ENCODE measurements at places on chromosomes 5 and 9.

DNA sequence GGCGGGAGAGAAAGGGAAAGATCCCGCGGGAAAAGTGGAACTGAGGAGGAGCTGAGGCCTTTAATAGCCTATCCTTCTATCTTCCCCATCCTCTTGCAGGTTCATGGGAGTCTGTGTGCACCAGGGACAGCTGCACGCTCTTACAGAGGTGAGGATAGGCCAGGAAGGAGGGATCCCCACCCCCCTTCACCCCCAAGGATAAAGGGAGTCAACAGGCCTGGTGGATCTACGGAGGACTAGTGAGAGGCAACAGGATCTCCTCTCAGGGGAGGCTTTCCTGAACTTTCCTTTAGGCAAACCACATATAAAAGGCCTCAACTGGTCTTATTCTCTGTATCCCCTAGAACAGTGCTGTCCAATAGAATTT, 1.1 kb downstream of the TESK1 start:
- no peak for DNase-seq

DNA sequence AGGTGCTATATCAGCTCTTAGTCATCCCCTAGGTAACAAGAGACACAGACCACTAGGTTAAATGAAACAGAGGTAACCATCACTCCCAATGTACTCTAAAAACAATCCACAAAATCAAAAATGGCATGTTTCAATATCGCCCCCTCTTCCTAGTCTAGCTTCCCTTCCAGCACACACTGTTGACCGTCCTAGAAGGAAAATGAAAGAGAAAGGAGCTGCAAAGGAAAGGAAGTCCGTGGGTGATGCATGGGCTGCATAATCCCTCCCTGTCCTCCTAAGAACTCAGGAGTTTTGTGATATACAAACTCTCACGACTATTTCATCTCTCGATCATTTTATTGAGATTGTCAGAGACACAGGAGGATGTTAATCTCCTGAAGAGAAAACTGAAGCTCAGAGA, 101.6 kb downstream of the RFK start:
- DNase-seq: no peak

GRCh38 chr5:122267185-122267584, 44.9 kb upstream of the SNCAIP start:
- DNase-seq: no peak

DNA sequence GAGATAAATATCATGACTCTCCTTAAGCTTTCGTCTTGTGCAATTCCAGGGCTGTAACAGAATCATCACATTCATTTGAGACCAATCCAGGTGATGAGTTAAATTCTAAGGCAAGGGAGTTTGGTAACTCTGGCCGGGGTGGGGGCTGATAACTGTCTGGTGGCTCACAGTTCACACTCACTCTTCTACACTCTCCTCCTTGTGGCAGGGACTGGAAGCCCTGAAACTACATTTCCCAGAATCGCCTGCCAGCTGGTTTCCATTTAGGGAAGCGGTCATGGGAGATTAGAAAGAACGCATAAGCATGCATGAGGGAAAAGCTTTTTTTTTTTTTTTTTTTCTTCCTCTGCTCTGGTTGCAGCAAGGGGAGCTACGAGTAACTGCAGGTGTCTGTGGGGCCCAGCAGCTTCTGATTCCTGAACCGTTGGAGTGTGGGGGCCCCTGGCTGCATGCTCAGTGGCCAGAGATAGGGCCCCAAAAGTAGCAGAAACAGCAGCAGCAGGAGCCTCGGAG, 154.8 kb upstream of the TBC1D2 start:
- no peak for DNase-seq

GRCh38 chr9:91433180-91433579, 9.5 kb upstream of the NFIL3 start:
- no peak for DNase-seq

GRCh38 chr5:171705036-171705435, 80.6 kb upstream of the SMIM23 start:
- DNase-seq: no peak

GRCh38 chr9:93857528-93857927, 97.6 kb downstream of the BARX1 start:
- no peak for DNase-seq

DNA sequence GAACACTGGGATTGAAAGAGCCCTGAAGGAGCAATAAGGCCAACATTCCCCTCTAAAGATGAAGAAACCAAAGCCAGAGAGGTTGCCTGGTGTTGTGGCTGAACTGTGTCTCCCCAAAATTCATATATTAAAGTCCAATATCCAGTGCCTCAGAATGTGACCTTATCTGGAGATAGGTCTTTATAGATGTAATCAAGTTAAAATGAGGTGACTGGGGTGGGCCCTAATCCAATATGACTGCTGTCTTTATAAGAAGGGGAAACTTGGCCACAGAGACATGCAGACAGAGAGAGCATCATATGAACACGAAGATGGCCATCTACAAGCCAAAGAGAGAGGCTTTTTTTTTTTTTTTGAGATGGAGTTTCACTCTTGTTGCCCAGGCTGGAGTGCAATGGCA, 66.9 kb upstream of the PLPP1 start:
- DNase-seq: no peak

DNA sequence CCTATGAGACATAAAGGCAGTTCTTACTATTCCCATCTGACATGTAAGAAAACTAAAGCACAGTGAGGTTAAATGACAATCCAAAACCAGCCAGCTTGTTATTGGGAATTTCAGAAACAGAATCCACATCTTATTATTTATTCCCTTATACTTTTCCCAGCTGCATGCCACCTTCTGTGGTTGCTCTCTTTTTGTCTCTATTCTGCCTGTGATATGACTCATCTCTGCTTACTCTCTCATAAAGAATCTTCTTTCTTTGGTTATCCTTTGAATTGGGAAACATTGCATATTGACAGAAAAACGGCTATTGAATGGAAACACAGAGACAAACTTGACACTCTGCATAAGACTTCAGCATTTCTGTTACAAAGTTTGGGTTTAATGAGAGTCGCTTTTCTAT, 183.2 kb downstream of the TLR4 start:
- no peak for DNase-seq

DNA sequence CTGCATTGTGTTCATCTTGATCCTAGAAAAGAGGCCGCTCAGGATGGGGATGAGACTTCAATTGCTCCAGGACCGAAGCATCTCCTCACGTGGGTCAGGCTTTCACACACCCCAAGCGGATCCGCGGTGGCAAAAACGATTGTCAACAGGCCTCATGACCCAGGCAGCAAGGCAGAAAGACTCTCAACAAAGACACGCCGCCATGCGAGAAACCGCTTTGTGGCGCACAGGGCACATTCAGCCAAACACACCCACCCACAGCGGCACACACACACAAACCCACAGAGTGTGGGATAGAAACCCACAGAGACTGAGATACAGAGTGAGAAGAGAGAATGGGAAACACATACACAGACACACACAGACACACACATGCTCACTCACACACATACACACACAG, 483.4 kb downstream of the SPATA31A7 start:
- DNase-seq: no peak

- no peak for DNase-seq
Measured at GRCh38 chr9:107033966-107034365, 171.0 kb downstream of the ZNF462 start.

DNA sequence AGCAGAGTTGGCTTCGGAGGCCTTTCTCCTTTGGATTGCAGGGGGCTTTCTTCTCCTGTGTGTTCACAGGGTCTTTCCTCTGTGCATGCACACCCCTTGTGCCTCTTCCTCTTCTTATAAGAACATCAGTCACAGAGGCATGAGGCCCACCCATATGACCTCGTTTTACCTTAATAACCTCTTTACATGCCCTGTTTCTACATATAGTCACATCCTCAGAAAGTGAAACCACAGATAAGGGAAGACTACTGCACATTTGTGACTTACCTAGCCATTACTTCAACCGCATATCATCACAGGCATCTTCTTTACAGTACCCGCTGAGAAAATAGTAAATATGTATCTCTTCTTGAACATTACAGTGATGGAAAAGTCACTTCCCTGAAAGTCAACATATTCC, 204.9 kb upstream of the TARS1 start:
- DNase-seq: no peak

DNA sequence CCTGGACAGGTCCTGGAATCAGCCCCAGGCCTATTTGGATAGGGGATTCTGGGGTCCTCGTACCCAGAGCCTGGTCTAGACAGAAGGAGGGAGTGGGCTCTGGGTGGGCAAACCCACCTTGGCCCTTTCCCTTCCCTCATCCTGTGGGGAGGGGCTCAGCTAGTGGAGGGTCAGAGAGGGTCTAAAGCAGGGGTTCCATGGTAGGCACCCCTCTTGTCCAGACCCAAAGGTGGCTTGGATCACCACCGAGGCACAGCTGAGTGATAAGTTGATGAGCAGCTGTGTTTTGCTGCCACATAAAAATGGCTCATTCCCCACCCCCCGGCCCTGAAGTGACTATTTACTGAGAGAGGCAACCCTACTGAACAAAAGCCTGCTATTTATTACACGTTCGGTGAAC, 53.8 kb upstream of the KCNMB1 start:
- no peak for DNase-seq
